ENCODE measurements at places on chromosomes 7 and 10. TPM values are rescaled to one million over a fixed set of nuclear protein-coding genes. Genes with fewer than 3 reads are reported as not detected.

Gene SLC16A12
- 1.9 TPM for total RNA-seq

Gene CALY
- total RNA-seq = not detected

Gene TFEC
- 0.90 TPM for total RNA-seq

Gene TMEM270
- total RNA-seq = not detected

Gene PPP1R17
- total RNA-seq = not detected

Gene PITX3
- 8.3 TPM for total RNA-seq

Gene GARIN1A
- 0.91 TPM for total RNA-seq
